ENCODE measurements at places on chromosomes 1 and 21.

DNA sequence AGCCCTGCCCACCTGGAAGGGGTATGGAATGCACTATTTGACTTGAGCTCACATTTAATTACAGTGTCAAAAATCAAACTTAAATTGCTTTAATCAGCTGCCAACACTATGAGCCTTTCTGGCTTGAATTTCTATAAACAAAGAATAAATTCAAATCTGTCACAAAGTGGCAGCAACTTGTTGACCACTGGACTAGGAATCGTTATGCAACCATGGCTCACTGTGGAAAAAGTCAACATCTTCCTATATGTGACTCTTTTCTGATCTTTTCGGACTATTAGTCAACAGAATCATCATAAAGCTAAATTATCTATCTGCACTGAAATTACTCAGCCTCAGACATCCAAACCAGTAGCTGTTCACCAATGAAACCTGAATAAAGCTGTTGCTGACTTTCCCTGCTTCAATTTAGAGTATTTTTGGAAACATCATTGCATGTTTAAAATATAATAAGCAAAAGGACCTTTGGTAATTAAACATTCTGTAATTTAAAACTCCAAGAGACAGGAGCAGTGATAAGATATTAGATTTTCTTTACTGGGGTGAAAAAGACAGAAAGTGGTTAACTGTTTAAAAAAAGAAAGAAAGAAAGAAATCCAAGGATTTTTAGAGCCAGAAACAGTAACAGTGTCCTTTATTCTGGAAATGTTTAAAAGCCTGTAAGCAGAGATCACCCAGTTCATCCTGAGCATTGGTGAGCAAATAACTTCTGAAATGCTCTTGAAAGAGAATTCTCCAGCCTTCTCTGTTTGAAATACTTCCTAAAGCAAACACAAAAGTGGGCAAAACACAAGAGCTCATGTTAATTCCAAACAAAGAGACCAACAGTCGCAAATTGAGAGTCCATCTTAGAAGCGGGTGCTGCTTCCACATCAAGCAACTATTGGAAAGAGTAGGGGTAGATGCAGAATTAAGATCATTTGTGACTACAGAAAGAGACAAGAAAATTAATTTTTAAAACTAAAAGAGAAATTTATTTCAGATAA, 26.2 kb upstream of the ERG start:
- DNase-seq: no peak

- no peak for DNase-seq
Measured at GRCh38 chr1:232143315-232143886, 486.5 kb downstream of the SIPA1L2 start.

DNA sequence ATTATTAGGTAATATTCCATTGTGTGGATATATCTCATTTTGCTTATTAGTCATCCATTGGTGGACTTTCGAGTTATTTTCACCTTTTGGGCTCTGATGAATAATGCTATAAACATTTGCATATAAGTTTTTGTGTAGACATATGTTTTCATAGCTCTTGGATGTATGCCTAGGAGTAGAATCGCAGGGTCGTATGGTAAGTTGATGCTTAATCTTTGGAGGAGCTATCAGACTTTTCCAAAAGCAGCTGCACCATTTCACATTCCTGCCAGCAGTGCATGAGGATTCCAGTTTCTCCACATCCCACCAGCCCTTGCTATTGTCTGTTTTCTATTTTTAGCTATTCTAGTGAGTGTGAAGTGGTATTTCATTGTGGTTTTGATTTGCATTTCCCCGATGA, 120.3 kb upstream of the TMEM51 start:
- DNase-seq: no peak

GRCh38 chr21:27631471-27631870, 664.6 kb upstream of the ADAMTS5 start:
- DNase-seq: no peak

DNA sequence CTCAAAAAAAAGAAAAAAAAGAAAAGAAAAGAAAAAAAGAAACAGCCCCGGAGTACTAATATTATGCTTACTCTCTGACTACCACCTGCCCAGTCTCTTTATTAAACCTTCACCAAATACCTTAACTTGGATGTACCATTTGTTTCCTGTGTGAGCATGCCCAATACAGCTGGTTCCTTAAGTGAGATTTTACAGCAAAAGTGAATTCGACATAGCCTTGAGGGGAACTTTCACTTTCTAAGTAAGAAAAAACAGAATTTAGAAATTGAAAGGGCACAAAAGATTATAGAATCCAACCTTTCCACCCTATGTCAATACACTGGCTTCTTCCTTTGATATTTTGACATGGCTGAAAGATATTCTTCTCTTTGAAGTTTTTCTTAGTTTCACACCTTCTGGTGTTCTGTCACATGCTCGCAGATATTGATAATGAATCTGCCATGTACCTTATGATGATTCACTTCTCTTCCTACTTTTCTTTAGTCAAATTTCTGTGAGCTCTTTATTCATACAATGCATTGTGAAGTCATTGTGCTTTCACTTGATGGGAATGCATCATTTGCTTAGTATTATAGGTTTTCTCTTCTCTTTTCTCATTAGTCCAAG, 5.2 kb upstream of the GIPC2 start:
- no peak for DNase-seq

- DNase-seq: no peak
Measured at GRCh38 chr1:226562989-226563388, 14.4 kb downstream of the STUM start.

GRCh38 chr1:58979086-58979485, 195.2 kb upstream of the JUN start:
- no peak for DNase-seq

GRCh38 chr1:75470448-75470847, 140.5 kb downstream of the SLC44A5 start:
- no peak for DNase-seq

- DNase-seq: no peak
Measured at GRCh38 chr1:3903141-3904005, 3.3 kb upstream of the C1orf174 start.

DNA sequence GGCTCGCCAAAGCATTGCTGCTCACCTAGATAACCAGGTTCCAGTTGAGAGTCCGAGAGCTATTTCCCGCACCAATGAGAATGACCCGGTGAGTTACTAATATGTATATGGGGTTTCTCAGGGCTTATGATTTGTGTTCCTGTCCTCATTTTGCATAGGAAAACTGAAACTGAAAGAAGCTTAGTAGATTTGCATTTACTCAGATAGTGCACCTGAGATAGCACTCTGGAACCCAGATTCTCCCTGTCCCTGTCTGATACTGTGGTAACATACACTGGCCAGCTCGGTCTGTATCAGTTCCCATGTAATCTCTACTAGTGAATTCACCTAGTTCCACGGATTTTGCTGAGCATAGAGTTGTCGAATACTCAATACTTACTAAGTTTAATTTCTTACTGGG, 28.1 kb downstream of the DAP3 start:
- no peak for DNase-seq

DNA sequence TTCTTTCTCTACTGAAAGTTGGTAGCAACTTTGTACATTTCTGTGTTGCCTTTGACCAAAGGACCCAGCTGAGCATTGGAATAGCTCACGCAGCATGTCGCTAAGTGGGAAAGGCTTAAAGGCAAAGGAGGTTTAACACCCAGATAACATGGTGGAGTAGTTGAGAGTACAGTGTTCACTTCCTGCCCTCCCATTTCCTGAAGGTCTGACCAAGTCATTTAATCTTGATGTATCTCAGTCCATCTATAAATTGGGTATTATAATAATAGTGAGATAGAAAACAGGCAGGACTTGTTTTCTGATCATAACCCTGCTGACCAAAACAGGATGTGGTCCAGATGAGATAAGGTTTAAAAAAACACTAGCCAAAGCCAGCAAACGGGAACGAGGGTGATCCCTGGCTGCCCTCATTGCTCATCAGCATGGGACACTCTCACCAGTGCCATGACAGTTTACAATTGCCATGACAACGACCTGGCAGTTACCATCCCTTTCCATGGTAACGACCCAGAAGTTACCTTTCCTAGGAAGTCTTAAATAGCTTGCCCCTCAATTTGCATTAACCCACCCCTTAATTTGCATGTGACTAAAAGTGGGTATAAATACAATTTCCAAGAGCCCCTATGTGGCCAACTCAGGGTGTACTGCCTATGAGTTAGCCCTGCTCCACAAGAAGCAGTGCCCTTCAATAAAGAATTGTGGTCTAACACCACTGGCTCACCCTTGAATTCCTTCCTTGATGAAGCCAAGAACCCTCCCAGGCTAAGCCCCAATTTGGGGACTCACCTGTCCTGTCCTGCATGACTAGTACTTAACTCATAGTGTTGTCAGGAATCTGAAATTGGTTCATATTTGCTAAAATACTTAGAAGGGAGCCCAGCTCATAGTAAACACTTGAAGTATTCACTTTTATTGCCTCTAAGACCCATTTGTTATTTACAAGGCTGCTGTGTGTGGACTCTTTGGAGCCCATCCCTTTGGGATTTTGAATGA, 28.4 kb upstream of the FHAD1 start:
- DNase-seq: no peak

- DNase-seq: no peak
Measured at GRCh38 chr1:191760016-191760415, 398.2 kb upstream of the RGS18 start.

DNA sequence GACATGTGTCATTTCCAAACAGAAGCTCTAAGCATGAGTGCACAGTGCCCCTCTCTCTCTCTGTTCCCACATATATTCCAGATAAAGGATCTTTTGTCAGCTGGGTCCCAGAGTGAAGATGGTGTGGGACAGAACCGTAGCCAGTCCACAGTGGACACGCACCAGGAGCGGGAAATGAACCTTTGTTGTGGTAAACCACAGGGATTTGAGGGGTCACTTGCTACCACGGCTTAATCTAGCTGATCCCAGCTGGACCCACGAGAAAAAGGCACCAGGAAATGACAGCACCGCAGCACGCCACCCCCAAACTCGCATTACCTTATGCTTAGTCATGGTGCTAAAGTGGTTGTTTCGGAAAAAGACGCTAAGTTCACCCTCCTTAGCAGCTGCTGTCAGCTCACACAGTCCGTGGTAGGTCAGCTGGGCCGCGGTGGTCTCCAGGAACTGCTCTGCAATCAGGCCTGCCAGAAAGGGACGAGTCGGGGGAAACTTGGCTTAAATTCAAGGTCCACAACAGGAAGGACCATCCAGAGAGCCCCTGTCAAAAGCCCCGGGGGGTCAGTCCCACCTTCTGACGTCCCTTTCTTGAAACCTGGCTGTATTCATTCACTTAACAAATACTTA, 7.5 kb downstream of the MINDY1 start:
- no peak for DNase-seq

- DNase-seq: no peak
Measured at GRCh38 chr1:227273557-227273956, 44.7 kb downstream of the CDC42BPA start.

GRCh38 chr1:185439727-185440415, 122.8 kb upstream of the IVNS1ABP start:
- no peak for DNase-seq

DNA sequence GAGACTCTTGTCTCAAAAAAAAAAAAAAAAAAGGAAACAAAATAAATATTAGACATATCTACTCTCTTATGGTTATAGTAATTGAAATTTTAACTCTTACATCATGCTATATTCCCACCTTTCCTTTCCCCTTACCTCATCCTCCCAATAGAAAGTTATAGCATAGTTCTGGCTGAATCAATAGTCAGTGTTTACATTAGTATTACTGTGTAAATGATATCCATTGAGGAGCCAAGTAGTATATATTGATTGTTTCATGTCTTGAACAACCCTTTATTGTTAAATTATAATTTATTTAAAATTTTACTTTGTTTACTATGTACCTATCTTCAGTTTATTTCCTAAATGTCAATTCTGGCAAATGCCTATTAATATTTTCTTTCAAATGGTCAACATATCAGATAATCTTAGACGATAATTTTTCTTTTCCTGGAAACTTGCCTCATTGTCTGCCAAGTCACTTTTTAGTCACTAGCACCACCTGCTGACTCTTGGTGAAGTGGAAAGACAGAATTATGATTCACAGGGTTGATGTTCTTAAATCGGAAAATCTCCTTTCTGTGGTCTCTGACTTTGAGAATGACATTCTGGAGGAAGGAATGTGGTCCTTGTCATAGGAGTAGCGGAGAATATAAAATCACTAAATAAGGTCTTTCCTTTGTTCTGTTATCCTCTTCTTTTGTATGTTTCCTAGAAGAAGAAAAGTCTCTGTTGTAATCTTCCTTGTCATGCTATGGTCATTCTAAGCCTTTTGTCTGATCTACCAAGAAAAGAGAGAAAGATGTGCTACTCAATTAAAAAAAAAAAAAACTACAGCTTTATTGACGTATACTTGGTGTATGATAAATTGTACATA, 8.6 kb downstream of the HJV start:
- DNase-seq: no peak

GRCh38 chr21:19914028-19914427, 1084.2 kb upstream of the NCAM2 start:
- no peak for DNase-seq

DNA sequence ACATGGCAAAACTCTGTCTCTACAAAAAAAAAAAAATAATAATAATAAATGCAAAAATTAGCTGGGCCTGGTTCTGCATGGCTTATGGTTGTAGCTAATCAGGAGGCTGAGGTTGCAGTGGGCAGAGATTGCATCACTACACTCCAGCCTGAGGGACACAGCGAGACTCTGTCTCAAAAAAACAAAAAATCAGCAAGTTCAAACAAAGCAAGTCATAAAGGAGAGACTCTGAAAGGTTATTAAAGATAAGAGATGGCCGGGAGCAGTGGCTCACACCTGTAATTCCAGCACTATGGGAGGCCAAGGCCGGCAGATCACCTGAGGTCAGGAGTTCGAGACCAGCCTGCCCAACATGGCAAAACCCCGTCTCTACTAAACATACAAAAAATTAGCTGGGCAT, 28.8 kb downstream of the COP1 start:
- no peak for DNase-seq

DNA sequence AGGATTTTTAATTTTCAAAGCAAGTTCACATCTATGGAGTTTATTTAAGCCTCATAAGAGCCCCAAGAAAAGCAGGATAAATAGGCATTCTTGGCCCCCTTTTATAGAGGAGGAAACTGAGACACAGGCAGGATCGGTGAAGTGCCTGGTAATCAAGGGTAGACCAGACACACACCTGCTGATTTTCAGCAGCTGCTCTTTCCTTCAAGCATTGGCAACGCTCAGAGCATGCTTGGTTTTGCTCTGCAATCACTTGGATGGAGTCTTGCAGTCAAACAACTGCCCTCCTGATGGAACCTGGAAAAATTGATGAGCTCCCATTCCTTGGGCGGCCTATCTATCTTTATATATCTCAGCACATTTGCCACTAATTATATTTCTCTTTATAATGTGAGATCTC, 478.9 kb upstream of the CAMK1G start:
- no peak for DNase-seq

GRCh38 chr1:204544321-204544720, 28.1 kb downstream of the MDM4 start:
- no peak for DNase-seq

DNA sequence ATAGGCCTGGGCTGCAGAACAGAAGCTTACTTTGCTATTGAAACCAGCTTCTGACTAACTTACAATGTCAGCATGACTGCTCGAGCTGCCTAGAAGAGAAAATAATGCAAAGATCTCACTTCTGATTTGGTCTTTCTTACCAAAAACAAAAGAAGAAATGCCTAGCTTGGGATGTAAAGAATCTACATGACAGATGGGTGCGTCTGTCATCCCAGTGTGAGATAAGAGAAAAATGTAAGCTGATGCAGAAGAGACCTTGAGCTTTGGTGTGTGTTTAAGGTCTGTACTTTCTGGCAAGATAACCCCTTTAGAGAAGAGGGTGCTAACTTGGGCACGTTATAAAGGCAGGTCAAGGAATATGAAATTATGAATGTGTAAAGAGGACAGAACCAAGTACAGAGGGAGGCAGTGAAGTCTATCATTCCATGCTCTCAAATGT, 3.6 kb downstream of the FAM20B start:
- DNase-seq: no peak
